SK-N-SH (cell line): ENCODE measurements at places on chromosomes 13 and 19. TPM values are rescaled to one million over a fixed set of nuclear protein-coding genes. Genes with fewer than 3 reads are reported as not detected.

Gene CDX2
- polyA plus RNA-seq: not detected in 2 replicates

Gene OSCAR
- 0.97 and 1.2 TPM in 2 replicates for polyA plus RNA-seq

Gene CD37
- polyA plus RNA-seq: not detected in 2 replicates

Gene SYNGR4
- polyA plus RNA-seq: 0.08 TPM in 1 of 2 replicates, not detected in the other

Gene ELSPBP1
- polyA plus RNA-seq: not detected in 2 replicates

Gene HRC
- polyA plus RNA-seq: not detected in 2 replicates

Gene ZNF534
- polyA plus RNA-seq: not detected in 2 replicates

Gene ZNF728
- not detected in 2 replicates for polyA plus RNA-seq

Gene SELENOV
- polyA plus RNA-seq: 0.08 and 0.11 TPM in 2 replicates

Gene ZNF229
- polyA plus RNA-seq: 1.2 and 1.7 TPM in 2 replicates

Gene PGLYRP1
- not detected in 2 replicates for polyA plus RNA-seq

Gene PRR22
- polyA plus RNA-seq: 0.82 and 0.91 TPM in 2 replicates

Gene CEACAM19
- polyA plus RNA-seq: 1.4 and 2.0 TPM in 2 replicates

Gene FGF22
- polyA plus RNA-seq: 0.62 and 0.93 TPM in 2 replicates

Gene MUC16
- not detected in 2 replicates for polyA plus RNA-seq

Gene MYO16
- polyA plus RNA-seq: 0.07 and 0.11 TPM in 2 replicates

Gene CDADC1
- polyA plus RNA-seq: 3.2 and 3.5 TPM in 2 replicates

Gene MAST1
- 4.3 and 9.7 TPM in 2 replicates for polyA plus RNA-seq
